Stimulated activated CD8-positive, alpha-beta memory T cell treated with anti-CD3 and anti-CD28 coated beads, Interleukin-7, amount 100 ng/mL, for 24 hours (primary cell): ENCODE measurements at places on chromosomes 2 and 18.

DNA sequence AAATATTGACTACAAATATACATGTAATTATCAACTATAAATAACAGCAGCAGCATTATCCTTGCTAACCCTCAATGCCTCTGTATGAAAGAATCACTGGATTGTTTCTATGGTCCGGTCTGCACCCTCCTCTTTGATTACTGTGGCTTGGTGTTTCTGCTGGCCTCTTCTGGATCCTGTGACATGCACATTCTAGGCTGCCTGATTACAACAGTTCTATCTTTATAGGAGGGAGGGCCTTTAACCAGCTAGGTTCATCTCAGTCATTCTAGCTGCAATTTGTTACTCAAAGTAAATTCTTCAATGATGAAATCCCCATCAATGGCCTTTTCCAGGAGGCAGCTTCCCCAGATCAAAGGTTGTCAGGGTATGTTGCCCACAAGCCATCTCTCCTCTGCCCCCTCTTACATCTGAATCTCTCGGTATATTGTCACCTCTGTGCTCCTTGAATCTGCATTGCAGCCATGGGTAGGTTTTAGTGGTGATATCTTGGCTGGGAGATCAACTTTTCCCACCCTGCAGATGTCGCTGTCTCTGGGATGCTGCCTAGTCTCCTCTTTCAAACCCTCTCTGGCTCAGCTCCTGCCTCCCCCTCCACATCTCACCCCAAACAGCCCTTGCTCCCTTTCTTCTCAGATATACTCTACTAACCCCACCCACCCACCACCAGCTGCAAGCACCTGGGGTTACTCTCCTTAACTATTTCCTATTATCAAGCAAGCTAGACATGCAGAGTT is 106.2 kb upstream of the BZW1 start:
- no peak for DNase-seq

GRCh38 chr2:215711471-215712034 is 275.7 kb upstream of the FN1 start:
- DNase-seq = no peak

GRCh38 chr2:234393354-234393753 is 103.5 kb downstream of the ARL4C start:
- DNase-seq = no peak

DNA sequence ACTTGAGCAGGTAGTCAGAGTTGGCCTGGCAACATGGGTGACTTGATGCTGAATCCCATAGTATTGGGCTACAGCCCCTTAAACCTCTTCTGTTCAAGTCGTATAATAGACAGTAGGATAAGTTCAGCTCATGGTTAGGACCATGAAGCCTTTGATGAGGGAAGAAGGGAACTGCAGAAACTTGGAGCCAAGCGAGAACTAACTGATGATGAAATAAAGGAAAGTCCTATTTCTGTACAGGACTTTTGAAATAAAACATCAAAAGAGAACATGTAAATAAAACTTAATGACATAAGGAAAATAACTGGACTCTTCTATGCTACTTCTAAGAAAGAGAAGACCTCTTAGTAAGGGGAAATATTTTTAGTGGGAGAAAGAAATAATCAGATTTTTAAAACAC is 51.2 kb upstream of the UGP2 start:
- no peak for DNase-seq

GRCh38 chr18:55515214-55515613 is 72.8 kb downstream of the TCF4 start:
- no peak for DNase-seq

DNA sequence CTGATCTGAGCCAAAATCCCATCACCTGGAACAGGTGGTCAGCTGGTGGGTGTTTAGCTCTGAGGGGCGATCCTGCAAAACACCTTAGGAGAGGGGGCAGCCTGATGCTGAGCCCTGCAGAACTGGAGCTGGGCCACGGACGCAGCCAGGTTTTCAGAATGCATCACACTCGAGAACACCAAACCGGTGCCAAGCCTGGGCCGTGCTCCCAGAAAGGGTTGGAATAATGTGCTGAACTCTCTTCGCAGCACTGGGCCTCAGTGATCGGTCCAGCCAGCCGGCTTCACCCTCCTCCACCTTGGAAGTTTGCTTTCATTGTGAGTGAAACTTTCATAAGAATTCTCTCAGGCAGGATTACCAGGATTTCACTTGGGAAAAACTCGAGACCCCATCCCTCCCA is 56.5 kb upstream of the TTC39C start:
- DNase-seq = no peak

DNA sequence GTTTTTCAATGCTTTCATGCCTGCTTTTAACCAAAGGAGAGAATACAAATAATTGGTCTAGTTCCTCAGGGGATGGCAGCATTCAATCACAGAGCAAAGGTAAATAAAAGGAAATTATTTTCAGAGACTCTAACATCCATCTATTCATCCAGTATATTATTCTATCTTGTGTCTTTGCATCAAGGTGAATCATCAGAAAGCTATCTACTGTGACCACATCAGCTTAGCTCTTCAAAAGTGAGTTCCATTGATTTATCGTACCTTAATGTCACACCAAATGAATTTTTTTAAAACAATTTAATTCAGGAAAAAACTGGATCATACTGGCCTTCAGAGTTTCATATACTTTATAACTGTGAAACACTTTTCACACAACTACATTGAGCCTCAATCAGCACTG is 66.1 kb downstream of the CHN1 start:
- no peak for DNase-seq

- no peak for DNase-seq
These were observed 608.1 kb downstream of the LRP1B start for GRCh38 chr2:141522702-141523101.

GRCh38 chr2:163269374-163270021 is 430.9 kb upstream of the KCNH7 start:
- DNase-seq = no peak

DNA sequence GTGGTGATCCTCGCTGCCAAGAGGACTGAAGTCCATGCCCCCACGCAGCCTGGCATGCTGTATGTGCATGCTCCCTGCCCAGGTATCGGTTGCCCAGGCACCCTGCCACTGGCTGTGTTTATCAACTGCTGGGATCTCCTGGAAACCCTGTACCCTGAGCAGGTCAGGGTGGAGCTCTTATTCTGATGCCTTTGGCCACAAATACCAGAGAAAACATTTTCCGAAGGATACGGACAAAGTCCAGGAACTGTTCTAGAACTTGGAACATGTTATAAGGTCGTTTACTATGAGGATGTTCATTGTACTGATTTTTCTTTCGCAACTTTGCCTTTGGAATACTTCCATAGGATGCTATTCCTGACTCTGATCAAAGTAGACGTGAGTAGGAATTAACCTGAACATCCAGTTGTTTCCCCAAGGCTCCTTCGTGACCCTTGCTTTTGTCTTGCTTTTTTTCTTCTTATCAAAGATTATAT is 55.2 kb downstream of the TMEM17 start:
- no peak for DNase-seq

GRCh38 chr18:58429442-58429841 is 199.4 kb downstream of the ALPK2 start:
- no peak for DNase-seq

DNA sequence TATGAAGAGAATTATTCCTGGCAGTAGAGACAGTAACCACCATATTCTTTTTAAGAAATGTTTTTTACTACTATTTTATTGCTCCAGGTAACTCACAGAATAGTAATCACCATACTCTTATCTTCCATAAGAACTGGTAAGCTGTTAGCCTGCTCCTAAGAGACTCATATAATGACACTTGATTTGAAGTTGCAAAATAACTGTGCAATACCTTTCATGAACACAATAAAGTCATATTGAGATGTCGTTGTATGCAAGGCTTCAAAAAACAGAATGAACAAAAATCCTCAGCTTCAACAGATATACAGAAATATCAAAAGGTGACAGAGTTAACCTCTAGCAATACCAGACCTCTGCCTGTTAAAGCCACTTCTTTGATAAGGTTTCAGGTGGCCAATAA is 360.1 kb downstream of the NBAS start:
- DNase-seq = no peak

GRCh38 chr2:31304816-31305215 is 70.9 kb downstream of the EHD3 start:
- DNase-seq = no peak

DNA sequence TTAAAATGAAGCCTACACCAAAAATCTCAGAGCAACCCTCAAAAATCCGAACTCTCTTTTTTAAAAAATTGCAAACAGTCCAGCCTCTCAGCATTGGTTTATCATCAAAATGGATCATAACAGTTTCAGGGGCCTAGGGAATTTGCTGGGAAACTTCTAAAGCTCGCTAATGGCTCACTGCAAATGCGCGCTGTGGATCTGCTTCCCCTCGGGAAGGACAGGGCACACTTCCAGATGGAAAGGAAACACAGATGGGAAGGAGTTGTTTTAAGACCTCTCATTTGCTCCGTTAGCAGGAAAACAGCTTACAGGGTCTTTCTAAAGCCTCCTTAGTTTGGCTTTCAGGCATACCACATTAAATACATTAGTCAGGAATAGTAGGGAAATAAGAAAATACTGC is 27.2 kb downstream of the FECH start:
- no peak for DNase-seq

GRCh38 chr2:134021830-134022524 is 231.9 kb upstream of the MGAT5 start:
- DNase-seq = no peak

GRCh38 chr2:39144416-39144815 is 23.6 kb upstream of the SOS1 start:
- DNase-seq = no peak

GRCh38 chr18:10370716-10371115 is 83.7 kb upstream of the APCDD1 start:
- DNase-seq = no peak

DNA sequence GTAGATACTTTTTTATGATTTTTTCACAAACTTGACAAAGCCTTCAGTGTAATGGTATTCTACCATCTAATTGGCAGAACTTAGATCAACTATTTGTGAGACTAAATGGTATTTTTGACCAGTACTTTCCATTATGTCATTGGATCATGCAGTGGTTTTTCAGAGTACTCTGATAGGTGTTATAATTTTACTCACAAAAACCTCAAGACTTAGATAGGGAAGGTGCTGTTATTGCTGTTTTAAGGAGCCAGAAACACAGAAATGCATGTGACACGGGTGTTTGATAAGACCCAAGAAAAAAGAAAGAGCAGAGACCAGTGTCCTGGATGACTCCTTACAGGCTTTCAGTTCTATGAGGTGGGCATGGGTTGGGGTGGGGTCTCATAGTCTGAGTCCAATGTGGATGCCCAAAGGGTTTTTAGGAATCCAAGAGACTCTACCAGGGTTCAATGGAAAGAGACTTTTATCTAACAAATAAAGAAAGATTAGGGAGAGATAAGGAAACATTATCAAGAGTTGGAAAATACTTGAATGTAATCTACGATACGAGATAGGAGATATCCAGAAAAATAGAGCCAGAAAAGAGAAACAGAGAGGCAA is 31.3 kb downstream of the SP140 start:
- no peak for DNase-seq

DNA sequence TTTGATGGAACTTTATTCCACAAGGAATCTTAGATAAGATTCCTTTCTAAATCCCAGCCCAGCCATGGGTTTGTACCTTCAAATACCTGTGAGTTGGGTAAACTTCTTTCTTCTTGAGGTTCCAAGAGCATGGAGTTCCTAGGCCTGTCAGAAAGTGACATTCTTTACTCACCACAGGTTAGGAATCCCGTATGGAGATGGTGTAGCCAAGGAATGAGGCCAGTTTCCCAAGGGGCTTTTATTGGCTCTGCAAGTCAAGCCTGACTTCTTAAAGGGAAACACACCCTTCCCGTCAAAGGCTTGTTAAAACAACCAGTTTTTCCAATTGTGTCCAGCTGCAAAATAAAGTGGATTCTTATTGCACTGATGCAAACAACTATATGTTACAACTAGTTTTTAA is 45.8 kb downstream of the STK17B start:
- DNase-seq = no peak

GRCh38 chr2:36367486-36367885 is 11.9 kb downstream of the CRIM1 start:
- DNase-seq = no peak

DNA sequence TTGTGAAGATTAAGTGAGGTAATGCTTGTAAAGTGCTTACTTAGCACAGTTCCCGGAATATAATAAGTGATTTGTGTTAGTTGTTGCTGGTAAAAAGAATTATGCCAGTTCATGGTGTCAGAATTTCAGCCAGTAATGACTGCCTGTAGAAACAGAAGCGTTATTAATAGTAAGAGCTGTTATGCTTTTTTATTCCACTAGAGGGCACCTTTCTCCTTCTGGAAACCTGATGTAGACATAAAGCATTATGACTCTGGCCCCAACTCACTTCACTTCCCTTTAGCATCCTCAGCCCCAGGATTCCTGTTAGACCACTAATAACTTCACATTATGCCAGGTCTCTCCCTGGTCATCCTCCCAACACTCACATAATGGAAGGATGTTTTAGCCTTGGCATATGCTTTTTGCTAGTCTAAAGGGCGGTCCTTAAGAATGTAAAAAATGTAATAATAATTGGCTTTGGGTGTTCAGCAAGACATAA is 34.9 kb downstream of the C18orf54 start:
- DNase-seq = no peak

GRCh38 chr2:43701111-43701510 is 24.9 kb upstream of the C1GALT1C1L start:
- DNase-seq = no peak

- no peak for DNase-seq
These were observed 174.3 kb downstream of the ERBB4 start for GRCh38 chr2:212364112-212364985.

- DNase-seq = no peak
These were observed 77.0 kb downstream of the PRKCE start for GRCh38 chr2:45728458-45728942.

DNA sequence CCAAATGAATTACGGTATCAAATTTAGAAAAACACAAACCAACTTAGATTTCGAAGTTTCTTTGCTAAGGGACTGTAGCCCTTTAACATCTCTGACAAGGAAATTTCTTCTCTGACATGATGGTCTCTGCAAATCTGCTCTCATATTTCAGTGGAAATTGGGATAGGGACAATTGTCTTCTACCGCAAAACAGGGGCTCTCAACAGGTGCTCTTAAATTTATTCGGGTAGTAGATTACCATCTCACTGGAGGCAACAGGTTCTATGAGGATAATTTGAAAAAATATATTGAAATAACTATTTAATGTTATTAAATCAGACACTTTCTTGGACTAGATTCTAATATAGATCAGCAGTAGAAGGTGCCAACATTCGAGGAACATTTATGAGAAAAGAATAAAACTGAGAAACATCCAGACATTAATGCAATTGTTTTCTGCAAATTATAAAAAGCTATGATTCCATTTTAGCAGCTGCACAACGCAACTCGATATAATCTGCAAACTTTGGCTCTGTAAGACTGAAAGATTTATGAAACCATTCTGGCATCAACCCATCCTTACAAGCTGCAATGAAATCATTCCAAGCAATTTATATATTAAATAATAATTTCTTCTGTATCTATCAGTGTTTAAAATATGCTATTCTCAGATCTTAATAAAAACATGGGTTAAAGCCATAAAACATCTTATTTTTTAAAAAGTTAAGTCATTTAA is 10.0 kb upstream of the BCL2 start:
- no peak for DNase-seq

DNA sequence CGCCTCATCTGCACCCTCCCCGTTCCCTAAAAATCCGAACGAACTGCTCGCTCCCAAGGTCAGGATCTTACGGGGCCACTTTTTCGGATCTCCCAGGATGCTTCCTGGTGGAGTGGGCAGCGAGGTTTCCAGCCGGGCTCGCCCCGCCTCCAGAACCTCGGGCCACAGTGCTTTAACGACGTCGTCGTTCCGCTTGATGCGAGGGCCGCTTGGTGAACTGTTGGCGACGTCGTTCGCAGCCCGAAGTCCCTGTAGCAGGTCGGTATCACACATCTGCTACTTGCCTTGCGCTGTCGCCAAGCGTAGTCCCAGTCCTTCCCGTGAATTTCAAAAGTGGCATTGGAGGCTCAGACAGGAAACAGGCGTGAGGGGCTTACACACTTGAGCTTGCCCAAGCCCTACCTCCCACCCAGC is 15.3 kb downstream of the EVX2 start:
- no peak for DNase-seq
